Omental fat pad (tissue), 4 donors: ENCODE measurements at places on chromosomes 7 and 10.

GRCh38 chr10:127903789-127904188 is 3.1 kb upstream of the PTPRE start:
- DNase-seq = no peak

DNA sequence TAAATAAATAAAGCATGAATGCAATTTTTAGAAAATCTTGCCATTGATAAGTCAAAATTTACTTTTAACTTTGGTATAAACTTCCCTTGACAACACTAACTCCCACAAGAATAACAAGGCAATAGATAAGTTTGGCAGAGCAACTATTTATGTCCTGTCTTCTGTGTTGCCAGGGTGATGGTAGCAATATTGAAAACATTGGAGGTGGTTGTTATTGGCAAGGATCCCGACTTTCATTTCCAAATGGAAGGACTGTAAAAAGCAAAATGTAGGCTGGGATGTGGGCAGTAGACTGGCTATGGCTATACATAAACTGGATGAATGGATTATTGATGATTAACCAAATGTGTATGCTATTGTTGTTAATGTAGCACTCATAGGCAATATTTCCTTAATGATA is 134.9 kb upstream of the CACNA2D1 start:
- DNase-seq = no peak

- DNase-seq = no peak
Measured at GRCh38 chr7:113657603-113658002, 261.2 kb downstream of the PPP1R3A start.

- DNase-seq = no peak
Measured at GRCh38 chr10:19367176-19367575, 318.6 kb downstream of the MALRD1 start.

DNA sequence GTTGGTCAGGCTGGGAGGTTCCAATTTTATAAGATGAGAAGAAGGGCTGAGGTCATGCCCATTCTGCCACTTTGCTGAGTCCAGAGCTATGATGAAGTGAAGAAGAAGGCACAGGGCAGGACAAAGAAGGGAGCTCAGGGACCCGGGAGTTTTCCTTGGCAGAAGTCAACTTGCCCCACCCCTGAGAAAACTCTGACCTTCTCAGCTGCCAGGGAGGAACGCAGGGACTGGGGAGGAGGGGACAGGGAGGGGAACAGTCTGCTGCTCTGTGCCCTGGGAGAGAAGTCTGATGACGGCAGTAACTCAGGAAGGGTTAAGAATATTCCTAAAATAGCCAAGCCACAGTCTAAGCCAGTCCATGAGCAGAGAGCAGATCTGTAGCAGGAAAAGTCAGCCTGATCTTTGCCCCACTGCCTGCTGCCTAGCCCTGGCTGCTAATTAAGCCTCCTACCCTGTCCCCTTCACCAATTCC is 11.7 kb downstream of the ADIRF start:
- no peak for DNase-seq

DNA sequence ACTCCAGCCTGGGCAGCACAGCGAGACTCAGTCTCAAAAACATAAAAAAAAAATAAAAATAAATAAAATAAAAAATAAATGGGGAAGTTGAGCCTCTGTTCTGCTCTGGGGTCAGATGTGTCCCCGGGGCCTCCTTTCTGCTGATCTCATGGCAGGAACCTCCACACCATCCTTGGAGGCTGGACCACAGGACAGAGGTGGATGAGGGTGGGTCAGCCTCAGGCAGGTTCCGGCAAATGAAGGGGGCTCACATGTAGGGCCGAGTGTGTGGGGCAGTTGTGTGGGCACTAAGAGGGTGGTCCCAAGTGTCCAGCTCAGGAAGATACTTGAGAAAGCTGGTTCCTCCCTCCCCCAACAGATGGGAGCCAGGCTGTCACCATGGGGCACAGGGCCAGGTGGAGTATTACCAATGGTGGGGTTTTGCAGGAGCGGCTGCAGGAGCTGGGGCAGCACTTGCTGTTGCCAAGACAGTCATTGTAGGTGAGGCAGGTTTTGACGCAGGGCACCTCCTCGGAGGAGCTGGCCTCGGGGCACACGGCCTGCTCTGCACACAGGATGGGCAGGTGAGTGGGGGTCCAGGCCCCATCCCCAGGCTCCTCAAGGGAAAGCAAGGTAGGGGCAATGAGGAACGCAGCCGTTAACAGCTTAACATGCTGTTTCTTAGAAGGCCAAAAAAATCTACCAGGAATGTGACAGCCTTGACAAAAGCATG is 13.9 kb upstream of the TBRG4 start:
- no peak for DNase-seq

GRCh38 chr7:106625678-106626301 is 35.2 kb downstream of the CCDC71L start:
- no peak for DNase-seq

DNA sequence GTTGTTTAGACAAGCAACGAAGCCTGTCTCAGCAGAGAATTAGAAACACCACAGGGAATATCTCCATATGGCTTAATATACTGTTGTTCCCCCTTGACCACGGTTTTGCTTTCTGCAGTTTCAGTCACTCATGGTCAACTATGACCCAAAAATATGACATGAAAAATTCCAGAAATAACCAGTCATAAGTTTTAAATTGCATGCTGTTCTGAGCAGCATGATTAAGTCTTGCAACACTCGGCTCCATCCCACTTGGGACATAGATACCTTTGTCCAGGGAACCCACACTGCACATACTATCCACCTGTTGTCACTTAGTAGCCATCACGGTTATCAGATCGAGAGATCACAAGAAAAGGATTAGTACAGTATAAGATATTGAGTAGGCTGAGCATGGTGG is 60.7 kb upstream of the FOXK1 start:
- DNase-seq = no peak

DNA sequence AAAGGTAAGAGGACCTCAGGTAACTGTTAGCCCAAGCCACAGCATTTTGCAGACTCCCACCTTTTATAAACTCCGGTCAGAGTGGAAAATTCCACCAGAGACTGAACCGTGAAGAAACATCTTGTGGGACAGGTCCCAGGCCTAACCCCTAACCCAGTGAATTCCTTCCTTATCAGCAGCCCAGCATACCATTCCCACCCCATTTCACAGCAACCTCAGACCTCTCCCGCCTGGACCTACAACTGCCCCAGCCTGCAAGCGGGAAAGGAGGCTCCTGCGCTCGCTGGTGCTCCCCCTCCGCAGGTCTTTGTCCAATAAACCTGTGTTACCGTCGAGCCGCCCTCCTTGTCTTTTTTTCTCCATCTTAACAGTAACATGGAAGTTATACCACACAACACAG is 736.6 kb downstream of the MAGI2 start:
- no peak for DNase-seq

DNA sequence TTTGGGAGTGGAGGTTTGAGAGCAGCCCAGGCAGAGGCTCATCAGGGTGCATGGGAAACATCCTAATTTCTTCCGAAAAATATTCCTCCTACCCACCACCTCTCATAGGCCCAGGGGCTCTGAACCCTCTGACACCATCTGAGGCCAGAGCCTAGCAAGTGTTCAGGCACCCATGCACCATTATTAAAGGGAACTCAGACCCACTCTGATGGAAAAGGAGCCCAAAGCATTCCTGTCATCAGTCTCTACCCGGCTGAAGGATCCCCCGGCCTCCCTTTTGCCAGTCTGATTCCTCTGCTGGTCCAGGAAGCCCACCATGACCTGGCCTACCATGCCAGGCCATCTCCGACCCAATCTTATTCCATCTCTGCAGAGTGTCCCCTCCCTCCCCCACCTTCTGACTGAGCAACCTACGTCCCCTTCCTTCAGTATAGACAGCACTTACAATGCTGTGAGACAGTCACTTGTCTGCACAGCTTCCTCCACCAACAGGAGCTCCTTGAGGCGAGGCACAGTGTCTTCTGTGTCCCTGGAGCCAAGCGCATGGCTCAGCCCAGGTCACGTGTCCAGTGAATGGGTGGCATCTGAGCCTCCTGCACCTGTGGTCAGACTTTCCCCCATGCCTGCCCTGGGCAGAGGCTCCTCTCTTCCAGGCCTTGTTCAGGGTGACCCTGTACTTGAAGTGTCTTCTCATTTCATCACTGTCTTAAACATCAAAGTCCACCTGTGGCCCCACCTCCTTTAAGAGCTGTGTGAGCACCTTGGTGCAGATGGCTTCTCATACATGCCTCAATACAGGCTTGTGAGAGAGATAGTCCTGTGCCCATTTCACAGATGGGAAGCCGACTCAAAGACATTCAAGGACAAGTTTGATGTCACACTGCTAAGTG is 889 bp upstream of the GPR15LG start:
- DNase-seq = no peak

DNA sequence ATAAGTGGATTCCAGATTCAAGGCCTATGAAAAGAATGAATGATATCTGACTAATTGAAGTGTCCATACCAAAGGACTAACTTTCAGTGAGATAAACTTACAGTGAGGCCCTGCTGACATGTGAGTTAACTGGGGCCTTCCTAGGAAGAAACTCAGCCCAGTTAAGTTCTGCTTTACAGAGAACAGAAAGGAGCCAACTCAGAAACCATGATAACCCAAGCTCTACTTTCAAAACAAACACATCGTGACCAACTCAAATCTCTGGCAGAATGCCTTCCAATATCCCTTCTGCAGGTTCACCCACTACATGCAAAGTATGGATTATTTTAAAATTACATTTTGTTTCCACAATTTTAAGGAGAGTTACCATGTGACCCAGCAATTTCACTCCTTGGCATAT is 75.8 kb upstream of the MRLN start:
- DNase-seq = no peak

GRCh38 chr7:69778138-69778537 is 179.9 kb downstream of the AUTS2 start:
- no peak for DNase-seq

DNA sequence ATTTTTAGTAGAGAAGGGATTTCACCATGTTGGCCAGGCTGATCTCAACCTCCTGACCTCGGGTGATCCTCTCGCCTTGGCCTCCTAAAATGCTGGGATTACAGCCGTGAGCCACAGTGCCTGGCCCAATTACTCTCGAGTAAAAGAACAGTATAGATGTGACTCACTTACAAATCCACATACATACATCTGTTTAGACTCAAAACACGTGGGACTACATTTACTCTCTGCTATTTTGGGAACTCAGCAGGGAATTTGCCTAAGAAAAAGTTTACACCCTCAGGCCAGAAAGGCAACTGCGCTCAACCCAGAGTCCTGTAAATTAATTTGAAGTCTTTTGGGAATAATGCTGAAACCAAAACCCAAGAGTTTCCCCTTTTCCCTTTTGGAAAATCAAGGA is 289.7 kb downstream of the KLF6 start:
- DNase-seq = no peak

DNA sequence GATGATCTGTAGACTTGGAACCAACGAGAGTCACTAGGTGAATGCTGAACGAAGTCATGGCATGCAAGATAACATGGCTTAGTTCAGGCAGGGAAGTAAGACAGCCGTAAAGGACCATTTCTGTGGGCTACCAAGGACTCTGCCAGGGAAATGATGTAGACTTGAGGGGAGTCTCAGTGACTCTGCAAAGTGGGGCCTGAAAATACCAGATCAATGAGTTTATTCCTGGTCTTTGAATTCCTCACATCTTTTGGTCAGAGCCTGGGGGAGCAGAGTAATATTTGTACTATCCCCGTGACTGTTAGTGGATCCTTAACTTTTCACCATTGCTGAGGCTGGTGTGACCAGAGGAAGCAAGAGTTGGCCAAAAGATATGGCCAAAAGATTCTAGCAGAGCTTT is 60.7 kb upstream of the INHBA start:
- no peak for DNase-seq

DNA sequence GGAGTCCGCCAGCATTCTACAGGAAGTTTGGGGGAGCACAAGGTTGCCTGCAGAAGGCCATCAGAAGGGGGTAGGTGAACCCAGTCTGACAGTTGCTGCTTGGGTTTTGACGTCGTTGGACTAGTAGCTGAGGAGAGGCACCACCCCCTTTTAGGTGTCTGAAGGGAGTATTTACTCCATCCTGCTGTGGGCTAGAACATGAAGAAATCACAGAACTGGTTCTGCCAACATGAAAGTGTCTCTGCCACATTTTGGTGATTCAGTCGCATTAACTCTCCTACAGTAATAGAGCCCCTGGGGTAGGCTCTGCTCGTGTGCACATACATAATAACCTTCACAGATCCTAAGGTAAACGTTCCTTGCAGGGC is 834 bp upstream of the TRIL start:
- DNase-seq = no peak

GRCh38 chr10:44300666-44301649 is 83.9 kb downstream of the CXCL12 start:
- DNase-seq = no peak

- no peak for DNase-seq
Measured at GRCh38 chr7:137302081-137302480, 41.5 kb downstream of the PTN start.

DNA sequence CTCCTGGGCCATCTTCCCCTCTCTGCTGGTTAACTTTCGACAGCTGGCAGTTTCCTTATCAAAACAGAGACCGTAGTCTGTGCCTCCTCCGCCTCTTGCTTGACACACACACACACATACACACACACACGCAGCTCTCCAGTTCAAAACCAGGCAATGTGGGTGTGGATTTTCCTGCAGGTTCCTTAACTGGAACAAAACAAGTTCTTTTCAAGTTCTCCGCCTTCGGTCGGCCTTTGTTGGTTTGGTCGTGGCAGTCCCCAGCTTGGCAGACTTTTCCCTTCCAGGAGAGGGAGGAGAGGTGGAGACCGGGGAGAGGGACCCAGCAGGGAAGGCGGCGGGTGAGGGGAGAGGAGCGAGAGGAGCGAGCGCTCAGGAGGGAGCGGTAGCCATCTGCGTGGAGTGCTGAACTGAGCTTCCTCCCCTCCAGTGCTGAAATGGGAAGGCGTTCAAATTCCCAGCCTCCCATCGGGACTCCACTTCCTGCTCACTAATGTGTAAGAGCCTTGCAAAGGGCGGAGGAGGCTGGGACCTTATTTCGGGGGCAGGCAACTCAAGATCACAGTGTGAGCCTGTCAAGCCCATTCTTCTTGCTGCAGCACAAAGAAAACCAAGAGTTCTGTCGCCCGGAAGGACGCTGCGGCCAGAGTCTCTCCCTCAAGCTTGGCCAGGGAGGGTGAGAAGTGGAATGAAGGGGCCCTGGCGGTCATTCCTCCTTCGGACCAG is 120.6 kb downstream of the PRPF18 start:
- no peak for DNase-seq

- DNase-seq = no peak
Measured at GRCh38 chr10:42932735-42933447, 144.0 kb upstream of the RET start.
